ENCODE measurements at places on chromosomes 3 and 15.

- no peak for DNase-seq
Observed at GRCh38 chr3:107669669-107670068, 146.9 kb downstream of the BBX start.

DNA sequence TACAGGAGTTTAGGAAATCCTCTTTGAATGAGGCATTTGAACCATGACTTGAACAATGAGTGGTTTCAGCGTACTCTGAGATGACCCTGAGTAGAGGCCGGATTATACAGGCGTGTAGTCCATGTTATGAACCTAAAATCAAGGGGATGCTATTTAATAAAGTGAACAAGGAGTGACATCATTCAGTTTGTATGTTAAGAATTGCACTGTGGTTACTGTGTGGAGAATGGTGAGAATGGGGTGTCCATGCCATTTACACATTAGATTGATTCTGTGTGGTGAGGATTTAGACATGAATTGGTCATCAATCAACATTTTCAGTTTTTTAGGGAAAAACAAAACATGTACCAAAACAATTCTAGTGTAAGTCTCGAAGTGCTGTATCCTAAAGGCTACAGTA lies 65.8 kb downstream of the TPRG1 start:
- DNase-seq: no peak

DNA sequence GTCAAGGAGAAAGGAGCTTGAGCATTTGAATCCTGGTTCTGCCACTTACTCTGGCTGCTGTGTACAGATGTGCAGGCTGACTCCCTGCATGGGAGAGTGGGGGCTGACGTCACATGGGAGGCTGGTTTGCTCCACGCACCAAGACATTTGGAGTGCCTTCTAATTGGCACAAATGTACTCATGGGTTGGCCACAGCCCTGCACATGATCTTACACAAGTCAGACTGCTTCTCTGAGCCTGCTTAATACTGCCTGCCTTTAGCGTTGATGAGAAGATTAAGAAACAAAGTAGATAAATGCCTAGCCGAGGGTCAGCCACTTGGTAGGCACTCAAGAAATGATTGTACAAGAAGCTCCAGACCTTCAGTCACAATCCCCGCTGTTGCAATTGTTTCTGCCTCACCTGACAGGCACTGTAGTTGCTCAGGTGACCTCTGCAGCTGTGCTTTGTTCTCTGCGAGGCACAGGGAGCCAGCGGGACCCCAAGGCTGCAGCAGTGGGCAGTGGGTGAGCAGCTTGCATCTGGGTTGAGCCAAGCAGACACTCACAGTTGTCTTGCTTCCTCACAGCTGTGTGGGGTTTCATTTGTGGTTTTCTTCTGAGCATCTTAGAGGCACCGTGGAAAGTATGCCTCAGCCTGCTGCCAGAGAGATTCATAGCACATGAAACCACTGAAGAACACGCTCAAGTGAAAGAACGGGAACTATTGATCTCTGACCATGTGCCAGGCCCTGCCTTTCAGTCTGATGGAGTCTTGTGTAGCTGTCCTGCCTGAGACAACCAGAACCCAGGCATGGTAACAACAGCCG lies 33.1 kb downstream of the GRK7 start:
- no peak for DNase-seq

- DNase-seq: no peak
Observed at GRCh38 chr15:34514251-34514670, 69.2 kb downstream of the GOLGA8B start.

DNA sequence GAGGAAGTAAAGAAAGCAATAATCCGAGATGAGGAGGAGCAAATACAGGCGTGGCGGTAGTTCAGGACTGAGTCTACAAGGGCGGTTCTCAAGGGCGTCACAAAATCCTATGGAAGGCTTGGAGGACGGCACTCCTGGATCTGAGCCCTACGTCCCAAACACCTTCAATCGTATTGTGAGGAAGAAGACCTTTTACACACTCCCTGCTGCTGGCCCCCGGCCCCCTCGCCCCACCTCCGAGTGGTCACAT lies 747 bp downstream of the PLD1 start:
- DNase-seq: no peak

DNA sequence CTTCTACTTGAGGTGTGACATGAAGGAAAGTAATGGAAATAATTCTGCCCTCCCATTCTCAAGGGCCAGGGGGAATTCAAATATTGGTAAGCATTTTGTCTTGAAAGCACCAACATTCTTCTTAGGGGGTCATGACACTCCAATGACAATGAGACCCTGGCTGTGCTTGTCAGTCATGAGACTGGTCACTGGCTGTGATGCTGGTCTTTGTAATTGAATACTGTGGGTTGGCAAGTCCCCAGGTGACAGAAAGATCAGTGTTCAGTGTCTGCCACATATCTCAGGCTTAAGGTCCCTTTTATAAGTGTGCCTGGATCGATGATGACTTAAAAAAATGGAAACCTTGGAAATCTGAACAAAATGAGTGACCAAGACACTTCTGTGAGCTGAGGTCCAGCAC lies 151.4 kb downstream of the SNRPN start:
- DNase-seq: no peak

GRCh38 chr3:135328036-135328435 lies 533.0 kb downstream of the EPHB1 start:
- DNase-seq: no peak

DNA sequence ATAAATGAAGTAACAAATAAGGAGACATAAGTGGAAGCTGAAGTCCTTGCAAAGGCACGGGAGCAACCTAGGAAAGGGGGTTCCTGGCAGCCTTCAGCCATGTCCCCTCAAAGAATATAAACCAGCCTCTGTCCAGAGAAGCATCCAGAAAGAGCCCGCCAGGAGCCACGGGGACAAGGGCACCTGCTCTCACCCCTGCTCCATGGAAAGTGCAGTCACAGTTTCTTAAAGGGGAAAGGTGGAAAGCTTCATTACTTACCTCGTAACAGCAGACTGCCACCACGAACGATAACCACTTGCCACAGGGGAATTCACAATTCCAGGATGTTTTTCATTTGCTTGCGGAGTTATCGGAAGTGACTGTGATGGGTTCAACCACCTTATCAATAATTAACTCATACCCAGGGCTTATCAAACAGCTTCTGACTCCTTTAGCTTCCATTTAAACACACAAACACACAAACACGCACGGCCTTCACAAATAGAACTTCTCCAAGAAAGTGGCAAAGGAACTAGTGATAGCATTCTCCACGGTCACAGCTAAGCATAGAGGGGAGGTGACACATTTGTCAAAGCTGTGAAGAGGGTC lies 134.2 kb upstream of the IGF1R start:
- DNase-seq: no peak

- DNase-seq: no peak
Observed at GRCh38 chr3:54003136-54003535, 111.5 kb upstream of the SELENOK start.

GRCh38 chr3:10339376-10339955 lies 18.6 kb upstream of the SEC13 start:
- DNase-seq: no peak

DNA sequence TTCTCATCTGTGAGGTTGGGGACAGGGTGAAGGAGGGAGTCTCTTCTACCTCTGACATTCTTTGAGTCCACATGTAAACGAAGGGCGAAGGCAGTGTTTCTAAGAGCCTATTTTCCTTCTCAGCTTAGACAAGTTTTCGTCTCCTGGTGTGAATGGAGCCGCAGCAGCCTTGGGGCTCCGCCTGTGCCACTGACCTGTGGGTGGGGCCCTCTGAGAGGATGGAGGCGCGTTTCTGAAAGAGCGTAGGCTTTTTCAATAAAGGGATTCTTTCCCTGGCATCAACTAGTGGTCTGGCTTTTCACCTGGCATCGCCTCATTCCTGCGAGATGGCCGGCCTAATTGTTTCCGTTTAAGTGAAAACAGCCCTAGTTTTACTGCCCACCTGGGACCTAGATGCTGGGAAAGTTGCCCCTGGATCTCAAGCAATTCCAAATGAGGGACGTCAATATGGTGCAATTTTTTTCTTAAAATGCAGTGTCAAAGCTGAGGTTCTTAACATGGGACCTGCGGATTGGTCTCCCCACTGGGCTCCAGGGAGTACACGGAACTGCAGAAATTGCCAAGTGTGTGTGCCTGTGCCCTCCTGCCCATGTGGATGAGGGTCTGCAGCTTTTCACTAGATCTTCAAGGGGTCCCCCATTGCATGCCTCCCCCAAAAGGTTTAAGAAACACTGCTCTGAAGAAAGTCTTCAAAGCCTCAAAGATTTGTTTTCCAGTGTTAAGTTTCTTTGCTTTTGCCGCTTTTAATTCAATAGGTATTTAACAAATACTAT lies 958 bp downstream of the GLDN start:
- no peak for DNase-seq

DNA sequence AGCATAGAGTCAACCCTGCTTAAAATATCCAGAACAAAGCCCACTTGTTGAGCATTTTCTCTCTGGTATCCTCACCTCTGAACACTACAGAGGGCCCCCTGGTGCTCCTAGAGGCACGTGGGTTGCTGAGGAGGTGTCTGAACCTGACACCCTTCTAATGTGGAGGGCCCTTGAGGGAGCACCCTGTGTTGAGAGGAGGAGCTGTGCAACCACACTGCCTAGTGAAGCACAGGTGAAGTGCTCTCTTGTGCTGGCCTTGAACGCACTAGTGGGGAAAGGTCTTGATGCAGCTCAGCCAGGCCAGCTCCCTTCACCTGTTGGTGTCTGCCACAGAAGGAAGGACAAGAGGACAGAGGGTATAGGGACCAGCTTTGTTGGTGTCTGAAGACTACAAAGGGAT lies 51.9 kb downstream of the CCK start:
- DNase-seq: no peak

DNA sequence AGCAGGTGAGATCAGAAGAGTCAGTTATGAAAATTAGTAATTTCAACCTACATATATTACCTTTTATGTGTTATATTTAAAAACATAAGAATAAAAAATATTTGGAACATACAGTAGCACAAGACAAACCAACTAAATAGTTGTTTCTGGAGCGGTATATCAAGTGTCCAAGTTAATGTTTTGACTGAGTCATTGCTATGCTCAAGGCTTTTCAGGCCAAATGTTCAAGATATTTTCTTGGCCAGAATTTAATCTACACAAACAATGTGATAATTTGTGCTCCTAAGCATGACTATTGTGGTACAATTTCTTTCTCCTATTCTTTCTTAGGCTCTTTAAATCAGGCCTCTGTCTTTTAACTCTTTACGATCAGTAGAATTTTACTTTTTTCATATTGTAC lies 412.4 kb downstream of the RAP2B start:
- DNase-seq: no peak

DNA sequence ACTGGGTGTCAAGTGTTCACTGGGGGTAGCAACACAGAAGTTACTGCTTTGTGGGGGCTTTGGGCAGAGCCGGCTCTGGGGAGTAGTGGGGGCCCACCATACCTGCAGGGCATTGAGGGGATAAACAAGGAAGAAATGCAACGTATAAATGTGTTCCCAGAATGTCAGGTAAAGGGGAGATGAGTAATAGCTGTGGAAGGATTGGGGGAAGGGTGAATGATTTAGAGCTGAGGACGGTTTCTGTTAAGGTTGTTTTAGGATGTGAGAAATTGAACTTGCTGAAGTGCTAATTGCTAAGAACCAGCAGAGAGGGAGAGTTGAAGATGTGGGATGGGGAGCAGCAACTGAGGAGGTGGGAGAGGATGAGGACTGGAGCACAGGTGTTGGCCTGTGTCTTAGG lies 10.7 kb downstream of the SCG5 start:
- DNase-seq: no peak

GRCh38 chr15:41937568-41937923 lies 34.8 kb downstream of the EHD4 start:
- no peak for DNase-seq

DNA sequence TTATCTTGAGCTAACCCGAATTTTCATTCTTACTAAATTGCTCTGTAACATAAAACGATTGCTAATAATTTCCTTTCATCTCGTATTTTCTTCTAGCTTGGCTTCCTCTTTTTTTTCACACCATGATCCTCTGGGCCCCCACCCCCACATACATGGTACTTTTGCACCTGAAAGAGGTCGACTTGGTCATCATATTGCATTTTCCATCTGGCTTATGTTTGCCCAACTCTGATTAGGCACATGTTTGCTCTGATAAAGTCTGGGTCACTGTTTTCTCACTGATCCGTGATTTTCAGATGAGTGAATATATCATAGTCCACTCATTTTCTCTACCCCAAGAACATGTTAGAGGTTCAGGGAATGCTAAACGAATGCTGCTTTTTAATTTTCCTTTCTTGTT lies 49.5 kb downstream of the ARRDC4 start:
- no peak for DNase-seq

DNA sequence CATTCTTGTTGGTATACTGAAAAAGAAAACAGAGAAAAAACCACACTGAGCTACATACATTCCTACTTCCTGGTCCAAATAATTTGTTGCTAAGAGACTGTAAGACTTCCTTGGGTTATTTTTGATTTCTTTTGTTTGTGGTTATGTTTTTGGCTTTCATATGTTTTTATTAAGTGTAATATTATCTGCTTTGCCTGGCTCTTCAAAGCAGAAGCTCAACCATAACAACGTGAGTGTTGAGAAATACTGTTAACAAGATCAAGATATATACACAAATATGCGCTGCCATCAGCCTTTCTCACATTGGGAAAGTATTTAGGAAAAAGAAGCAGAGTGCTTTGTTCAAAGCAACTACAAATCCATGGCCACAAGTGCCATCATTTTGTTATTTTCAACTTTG lies 556.2 kb upstream of the CBLB start:
- no peak for DNase-seq

- DNase-seq: no peak
Observed at GRCh38 chr3:28326458-28326926, 22.0 kb upstream of the ZCWPW2 start.

- no peak for DNase-seq
Observed at GRCh38 chr3:64161481-64161952, 63.7 kb downstream of the PRICKLE2 start.

DNA sequence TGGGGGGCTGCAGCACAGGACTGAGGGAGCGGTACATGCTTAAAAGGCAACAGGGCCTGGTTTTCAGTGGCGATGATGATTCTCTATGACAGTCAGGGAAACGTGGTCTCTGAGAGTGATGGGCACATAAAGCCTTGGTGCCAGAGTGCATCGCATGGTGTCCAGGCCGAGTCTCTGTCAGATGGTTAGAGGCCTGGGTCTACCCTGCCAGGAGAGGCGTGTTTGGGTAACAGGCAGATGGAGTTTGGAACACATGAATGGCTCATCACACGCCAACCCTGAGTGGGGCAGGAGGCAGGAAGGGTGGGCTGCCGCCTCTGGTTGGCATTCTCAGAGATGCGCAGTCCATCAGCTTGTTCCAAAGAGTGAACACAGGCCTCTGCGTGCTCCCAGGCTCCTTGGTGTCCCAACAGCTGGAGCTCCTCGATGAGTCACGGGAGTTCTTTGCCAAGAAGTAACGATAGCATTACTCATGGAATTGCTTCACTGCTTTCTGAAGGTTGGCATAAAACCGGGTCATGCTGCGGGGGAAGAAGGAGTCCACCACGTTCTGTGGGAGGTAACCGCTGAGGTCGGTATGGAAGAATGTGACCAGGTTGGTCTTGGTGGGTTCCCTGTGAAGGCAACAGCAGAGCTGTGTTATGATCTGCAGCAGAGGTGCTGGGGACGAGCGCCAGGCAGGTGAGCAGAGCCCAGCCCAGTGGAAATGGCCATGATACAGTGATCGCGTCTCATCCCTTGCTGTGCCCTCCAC lies 11.0 kb downstream of the STARD5 start:
- no peak for DNase-seq
